Stimulated activated CD4-positive, alpha-beta T cell treated with anti-CD3 and anti-CD28 coated beads, Interleukin-1b, Interleukin-23, amount 100 ng/mL, for 4 hours (primary cell): ENCODE measurements at places on chromosomes 2 and 18.

- DNase-seq: no peak
Measured at GRCh38 chr2:119233326-119234020, 9.8 kb downstream of the STEAP3 start.

DNA sequence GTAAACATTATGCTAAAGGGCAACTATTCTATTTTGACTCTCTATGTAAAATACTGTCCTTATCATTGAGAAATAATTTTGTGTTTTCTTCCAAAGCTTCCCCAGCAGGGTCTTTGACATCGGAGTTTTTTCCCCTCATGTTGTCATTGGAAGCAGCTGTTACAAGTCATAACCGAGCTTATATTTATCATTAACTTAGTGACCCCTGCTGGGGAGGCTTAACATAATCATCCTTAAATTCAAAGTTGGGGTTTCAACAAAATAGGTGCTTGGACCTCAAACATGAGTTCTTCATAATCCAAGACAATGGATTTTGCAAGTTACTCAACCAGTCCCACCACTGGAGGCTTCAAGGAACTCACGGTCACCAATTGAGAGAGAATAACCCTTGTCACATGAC is 330.9 kb downstream of the DCC start:
- DNase-seq: no peak

DNA sequence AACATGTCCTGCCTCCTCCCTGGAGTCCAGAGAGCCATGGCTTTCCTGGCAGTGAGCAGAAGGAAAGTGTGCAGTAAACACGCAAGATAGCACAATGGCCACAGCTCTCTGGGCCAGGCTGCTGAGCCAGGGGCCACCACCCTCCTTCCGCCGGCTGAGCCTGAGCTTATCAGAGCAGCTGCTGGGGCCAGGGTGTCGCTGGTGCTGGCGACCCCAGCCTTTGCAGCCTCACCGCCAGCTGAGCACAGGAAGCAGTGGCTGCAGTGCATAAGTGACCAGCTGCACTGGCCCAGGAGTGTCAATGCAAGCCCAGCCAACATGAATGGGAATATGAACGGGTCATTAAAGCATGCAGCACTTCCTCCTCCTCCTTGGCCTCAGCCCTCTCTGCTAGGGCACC is 172.0 kb downstream of the ZFP36L2 start:
- no peak for DNase-seq

DNA sequence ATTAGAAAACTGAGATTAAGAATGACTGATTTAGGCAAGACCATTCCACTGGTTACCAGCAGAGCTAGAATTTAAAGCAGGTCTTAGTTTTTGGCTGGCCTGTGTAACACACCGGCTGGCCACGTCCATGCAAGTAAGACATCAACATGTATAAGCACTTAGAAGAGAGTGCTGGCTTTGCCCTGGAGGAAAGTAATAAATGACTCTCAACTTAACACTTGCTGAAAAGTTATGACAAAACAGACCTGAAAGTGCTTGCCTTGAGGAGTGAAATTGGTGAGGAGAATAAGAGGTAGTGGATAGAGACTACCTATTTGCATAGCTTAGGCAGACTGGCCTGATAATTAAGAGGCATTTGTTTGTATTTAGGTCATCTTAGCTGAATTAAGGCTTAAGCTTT is 165.7 kb upstream of the KCNJ3 start:
- no peak for DNase-seq

DNA sequence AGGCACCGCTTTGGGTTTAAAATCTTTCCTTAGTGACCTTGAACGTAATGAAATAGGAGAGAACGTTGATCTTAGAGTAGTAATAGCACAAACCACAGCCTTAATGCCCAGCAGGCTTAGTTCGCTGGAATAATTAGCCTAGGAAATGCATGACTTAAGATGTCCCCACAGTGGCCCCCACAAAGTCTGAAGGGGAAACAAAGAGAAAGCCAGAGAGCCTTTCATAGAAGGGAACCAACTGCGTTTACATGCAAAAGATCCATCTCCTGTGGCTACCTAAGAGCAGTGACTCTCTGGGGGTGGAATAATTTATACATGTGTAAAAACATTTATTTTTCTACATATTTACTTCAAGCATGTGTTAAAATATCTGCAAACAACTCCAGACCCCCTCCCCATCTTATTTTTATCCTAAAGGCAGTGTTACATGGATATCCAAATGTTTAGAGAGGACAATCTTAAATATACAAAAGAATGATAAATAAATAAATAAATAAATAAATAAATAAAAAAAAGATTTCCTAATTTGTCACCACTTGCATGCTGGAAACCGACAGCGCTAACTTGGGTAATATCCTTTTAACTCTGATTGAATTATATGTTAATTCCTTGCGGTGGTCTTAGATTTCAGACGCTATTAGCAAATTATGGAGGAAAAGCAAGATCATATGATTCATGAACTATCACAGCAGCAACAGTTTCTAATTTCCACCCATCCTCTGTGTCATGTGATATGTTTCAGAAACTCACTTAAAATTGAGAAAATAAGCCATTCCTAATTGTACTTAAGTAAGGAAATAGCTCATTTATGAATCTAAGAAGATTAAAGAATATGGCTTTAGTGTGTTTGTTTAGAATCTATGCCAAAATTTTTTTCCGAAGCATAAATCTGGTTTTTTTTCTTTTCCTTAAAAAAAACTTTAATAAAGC is 23.4 kb upstream of the CYP1B1 start:
- no peak for DNase-seq
